IPS DF 6.9 (cell line): ENCODE measurements at places on chromosomes 1 and 21.

DNA sequence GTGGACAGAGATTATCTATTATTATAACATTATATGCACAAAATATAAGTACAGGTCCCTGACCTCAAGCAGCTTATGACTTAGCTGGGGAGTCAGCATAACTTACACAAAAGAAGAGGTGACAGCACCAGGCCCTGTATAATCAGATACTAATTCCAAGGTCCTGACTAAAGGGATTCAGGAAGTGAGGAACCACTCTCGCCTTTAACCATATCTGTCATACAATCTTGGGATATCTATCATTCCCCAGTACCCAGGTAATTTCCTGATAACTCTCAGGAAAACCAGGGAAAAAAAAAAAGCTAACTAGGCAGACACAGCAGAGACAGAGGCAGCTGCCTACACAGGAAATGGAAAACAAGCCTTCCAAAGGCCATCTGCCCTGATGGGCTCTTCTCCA is 78.5 kb upstream of the CAMK1G start:
- DNase-seq, result no peak

DNA sequence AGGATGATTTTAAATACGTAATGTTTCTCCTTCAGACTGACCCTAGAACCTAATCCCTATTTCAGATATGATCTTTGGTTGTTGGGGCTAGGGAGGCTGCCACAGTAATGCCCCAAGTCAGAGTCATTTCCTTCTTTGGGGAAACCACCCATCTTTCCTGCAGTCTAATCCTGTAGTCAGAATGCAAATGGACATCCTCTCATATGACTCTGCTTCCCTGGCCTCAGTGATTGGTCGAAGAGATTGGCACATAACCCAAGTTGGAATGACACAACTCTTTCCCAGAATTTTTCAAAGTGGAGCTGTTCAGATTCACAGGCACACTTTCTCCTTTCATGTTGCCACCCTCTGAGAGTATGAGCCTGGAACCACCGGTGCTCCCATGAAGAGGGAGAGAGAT is 58.8 kb upstream of the ZNF644 start:
- DNase-seq, result no peak

GRCh38 chr21:46472246-46472645 is 13.6 kb downstream of the DIP2A start:
- DNase-seq, result no peak

DNA sequence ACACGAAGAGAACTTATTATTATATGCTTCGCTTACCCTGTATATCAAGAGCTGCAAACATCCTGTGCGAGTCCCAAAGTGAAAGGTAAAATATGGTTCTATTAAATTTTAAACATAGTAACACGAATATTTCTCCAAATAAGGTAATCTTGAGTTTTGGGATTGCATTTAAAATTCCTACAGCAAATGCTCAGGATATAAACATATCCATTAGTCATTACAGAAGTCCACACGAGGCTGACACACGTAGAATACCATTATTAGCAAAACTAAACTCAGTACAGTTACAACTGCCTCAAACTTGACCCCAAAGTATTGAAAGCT is 282 bp upstream of the LYPLAL1 start:
- DNase-seq, result no peak

DNA sequence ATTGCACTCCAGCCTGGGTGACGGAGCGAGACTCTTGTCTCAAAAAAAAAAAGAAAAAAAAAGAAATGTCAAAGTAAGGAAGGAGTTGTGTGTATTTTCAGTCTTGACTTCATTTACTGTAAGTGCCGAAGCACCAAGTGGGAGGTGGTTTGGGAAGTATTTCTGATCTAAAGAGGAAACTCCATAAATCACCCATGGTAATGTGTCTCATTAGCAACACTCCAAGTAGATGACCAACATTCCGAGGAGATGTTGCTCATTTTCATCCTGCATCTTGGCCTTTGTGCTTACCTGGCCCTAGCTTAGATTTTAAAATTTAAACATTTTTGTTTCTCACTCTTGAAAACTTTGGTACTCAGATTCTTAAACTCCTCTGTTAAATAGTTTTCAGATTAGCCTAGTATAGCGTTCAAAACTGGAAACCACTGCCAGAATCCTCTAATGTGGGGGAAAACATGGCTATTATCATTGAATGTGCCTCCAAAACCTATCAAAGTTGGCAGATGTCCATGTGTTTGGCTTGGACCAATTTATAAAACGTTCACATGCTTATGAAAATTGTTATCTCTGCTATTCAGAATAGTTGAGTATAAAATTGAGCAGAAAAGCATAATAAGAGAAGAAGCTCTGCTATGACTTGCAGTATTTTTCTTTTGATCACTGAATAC is 110.4 kb downstream of the NFIA start:
- DNase-seq, result no peak

GRCh38 chr1:93659822-93660503 is 21.7 kb downstream of the BCAR3 start:
- no peak for DNase-seq

- DNase-seq, result no peak
Observed at GRCh38 chr1:221813887-221814286, 72.0 kb upstream of the DUSP10 start.

GRCh38 chr1:198934901-198935305 is 296.1 kb downstream of the PTPRC start:
- DNase-seq, result no peak

DNA sequence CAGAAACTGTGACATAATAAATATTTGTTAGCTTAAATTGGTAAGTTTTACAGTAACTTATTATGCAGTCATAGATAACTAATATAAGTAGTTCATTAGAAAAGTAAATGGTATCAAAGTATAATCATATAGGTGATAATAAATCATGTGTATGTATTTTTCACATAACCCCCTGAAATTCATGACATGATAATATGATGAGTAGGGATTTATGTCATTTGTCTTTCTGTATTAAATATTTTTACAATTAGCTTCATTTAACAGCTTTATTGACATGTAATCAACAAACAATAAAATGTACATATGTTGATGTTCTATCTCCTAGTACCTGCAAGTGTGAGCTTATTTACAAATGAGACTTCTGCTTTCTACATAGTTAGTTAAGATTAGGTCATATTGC is 9.8 kb upstream of the FCGR2A start:
- no peak for DNase-seq

DNA sequence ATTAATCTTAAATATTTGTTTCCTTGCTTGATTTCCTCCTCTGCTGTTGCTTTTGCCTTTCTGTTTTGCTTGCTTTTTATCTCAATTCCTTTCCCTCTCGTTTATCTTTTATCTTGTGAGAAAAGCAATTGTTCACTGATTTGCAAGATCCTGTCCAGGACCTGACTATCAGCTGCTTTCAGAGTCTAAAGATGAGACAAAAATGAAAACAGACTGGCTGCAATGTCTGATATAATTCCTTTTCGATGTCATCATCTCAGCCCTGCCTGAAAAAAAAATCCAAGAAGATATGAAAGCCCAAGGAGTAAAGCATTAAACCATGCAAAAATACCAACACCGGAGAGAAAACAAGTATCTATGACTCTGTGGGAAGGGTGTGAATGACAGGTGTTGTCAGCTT is 225.5 kb downstream of the PATJ start:
- no peak for DNase-seq

DNA sequence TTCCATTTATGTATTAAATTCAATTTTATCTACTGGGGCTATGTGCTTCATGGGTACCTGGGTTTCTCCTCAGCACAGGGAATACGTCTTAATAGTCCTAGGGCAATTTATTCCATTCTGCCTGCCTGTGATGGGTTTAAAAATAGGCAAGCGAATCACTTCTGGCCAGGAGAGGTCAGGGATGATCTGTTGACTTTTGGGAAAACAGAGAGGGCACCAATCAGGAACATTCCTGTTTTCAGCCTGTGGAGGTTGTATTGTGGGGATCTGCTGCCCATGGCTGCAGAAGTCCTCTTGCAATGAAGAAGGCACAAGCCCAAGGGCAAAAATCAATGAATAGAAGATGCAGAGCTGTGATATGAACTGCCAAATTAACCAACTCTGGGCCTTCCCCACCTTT is 303.1 kb downstream of the CTH start:
- no peak for DNase-seq

DNA sequence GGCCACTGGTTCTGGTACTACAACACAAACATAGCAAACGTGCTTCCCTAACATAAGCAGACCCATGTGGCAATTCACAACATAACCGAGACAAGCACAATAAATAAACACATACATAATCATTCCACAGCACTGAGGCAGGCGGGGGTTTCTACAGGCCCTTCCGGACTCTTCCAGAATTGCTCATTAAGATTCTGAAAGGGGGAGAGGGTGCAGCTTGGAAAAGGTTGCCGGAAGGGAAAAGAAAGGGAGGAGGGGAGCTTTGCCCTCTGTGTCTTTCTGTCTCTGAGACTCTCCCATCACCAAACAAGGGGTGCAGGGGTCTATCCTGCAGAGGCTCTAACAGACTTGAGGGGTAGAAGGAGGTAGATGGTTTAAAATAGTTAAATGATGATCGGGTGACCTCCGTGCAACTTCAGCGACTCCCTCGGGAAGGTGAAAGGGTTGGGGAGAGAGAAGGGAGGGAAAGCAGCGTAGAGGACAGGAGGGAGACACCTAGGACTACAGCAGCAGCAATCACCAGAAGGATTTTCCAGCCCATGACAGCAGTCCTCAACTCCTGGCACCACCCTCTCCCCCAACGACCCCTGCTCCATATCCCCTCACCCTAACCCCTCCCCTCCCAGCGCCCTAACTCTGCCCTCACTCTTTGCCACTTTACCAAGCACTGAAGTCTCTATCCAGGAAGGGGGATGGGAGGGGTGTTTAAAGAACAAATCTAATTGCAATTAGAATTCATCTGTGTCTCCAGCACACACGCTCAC is 365.5 kb upstream of the ESRRG start:
- DNase-seq, result no peak

DNA sequence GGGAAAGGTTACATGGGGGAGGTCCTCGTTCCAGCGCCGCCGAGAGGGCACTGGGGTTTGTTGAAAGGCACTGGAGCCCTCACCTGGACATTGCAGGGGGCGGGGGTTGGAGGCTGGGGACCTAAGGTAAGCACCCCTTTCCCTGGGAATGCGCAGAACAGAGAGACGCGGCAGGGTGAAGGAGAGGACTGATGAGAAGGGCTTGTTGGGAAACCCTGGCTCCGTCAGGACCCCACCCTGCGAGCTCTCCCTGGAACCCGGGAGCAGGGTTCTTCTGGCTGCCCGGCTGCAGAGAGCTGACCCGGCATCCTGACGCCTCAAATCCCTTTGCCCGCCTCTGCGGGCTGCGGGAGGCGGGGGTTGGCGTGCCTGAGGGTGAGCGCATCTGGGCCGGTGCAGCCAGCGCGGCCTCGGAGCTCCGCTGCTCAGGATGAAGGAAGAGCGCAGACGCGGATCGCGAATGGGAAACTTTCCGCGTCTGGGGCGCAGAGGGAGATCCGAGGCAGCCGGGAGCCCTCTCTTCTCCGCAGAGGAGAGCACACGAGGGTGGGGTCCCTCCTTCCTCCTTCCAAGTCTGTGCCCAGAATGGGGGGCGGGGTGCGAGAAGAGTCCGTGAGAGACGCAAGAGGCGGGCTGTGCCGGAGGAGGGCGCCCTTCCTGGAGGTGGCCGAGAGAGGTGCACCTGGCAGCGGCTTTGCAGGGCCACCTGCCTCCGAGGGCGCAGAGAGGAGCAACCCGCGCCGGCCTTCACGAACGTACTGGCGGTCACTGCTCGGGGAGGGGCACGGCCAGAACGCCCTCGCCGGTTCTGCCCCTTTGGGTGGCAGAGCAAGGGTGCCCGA is 2.4 kb downstream of the IGSF21 start:
- no peak for DNase-seq

DNA sequence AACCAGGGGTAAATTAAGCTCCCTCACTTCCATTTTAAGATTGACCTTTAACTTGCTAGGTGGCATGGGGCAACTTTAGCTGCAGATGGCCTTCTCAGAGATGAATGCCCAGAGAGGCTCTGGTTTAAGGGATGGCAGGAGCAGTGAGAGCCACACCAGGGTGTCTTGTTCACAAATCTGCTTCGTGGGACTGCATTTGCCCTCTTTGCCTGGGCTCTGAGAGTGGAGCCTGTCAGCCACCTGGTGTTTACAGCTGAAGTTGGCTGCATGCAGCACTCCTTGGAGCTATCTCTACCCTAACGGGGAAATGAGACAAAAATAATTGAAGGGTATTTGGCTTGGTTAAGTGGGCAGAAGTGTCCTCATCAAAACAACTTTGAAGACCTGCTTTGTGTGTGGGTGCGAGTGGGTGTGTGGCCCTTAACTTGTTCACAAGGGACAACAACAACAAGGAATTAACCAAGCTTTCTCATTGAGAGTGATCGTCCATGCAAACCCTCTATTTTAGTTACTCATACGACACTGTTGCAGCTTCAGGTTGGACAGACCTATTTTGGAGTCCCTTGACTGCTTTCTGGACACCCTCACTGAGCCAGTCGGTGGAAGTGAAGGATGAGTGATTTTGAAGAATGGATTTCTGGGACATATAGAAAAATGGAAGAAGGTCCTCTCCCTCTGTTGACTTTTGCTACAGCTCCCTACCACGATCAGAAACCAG is 29.8 kb downstream of the PGM1 start:
- DNase-seq, result no peak

DNA sequence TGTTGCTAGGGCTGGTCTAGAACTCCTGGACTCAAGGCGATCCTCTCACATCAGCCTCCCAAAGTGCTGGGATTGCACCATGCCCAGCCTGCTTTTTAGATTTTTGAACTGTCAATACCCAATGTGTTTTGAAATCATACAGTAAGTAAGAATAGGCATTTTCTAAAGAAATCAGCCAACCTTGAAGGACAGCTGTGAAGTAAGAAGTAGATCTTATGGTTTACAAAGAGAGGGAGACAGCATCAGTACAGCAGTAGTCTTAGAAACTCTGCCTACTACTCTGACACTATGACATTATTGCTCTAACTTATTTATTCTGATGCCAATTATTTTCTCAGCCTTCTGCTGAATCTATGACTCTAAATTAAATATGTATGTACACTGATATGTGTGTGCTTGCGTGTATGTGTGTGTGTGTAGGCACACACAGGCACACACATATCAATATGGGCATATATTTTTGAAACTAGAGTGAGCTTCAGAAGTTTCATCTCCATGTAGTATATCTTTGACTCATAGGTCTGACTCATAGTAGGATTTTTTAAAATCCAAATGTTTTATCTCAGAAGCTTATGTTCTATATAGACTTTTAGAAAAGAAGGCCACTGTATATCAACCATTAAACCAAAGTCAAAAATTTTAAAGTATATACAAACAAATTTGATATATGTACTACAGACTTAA is 140.4 kb downstream of the COL24A1 start:
- DNase-seq, result no peak

- DNase-seq, result no peak
Observed at GRCh38 chr1:201582705-201583442, 43.9 kb downstream of the NAV1 start.

DNA sequence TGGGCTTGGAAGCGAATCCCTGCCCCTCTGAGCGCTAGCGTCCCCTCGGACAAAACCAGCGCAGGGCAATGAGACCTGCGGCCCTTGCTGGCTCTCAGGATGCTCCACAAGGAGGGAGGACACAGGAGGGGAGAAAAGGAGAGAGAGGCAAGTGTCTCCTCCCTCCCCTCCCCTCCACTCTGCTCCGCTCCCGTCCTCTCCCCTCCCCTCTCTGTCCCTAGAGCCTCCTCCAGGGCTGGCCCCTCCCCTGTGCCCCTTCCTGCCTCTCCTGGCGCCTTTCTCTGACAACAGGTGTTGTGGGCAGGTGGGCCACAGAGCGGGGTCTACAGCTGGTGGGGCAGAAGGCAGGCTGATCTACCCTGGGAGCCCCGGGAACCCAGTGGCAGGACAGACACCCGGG is 35.2 kb downstream of the TP73 start:
- DNase-seq, result no peak
